ENCODE measurements at places on chromosomes 11 and 22.

DNA sequence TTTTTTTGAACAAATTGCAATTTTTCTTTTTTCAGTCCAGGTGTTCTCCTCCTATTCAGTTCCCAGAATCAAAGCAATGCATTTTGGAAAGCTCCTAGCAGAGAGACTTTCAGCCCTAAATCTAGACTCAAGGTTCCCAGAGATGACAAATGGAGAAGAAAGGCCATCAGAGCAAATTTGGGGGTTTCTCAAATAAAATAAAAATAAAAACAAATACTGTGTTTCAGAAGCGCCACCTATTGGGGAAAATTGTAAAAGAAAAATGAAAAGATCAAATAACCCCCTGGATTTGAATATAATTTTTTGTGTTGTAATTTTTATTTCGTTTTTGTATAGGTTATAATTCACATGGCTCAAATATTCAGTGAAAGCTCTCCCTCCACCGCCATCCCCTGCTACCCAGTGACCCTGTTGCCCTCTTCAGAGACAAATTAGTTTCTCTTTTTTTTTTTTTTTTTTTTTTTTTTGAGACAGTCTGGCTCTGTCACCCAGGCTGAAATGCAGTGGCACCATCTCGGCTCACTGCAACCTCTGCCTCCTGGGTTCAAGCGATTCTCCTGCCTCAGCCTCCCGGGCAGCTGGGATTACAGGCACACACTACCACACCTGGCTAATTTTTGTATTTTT lies 6.2 kb upstream of the UBE4A start:
- DNase-seq = no peak

DNA sequence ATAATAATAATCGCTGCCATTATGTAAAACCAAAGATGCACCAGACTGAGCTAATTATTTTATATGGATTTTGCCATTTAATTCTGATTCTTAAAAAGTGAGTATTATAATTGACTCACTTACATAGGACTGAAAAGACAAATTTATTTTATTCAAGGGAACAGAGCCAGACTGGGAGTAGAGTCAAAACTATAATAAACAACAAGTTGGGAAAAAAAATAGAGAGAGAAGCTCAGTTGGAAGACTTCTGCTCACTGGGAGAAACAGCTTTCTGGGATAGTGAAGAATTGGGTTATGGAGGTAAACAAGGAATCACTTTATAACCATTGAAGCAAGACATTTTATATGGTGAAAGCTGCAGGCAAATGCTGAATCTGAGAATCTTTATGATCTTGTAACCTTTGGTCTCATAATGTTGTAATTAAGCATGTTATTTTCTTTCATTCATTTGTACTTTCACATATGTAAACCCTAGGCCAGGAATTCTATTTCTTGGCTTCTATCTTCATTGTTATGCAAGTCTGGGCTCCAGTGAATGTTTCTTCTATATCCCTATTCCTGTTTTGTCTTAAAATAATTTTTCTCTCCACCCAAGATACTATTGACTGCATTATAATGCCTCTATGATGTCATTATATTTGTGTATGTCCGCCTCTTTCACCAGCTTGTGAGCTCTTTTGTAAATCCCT lies 725.3 kb upstream of the CCDC179 start:
- DNase-seq = no peak

GRCh38 chr11:102989379-102990047 lies 34.0 kb upstream of the MMP13 start:
- DNase-seq = no peak

GRCh38 chr11:47572715-47573255 lies 6.0 kb downstream of the KBTBD4 start:
- no peak for DNase-seq

GRCh38 chr11:67057205-67057672 lies 592 bp downstream of the RHOD start:
- DNase-seq = no peak

- no peak for DNase-seq
Observed at GRCh38 chr11:32566517-32566916, 17.1 kb upstream of the EIF3M start.

- DNase-seq = peak; percentile 32
Observed at GRCh38 chr11:1017269-1018005, 19.1 kb downstream of the MUC6 start.

GRCh38 chr11:128896356-128896755 lies 5.2 kb downstream of the KCNJ5 start:
- DNase-seq = no peak
